Stimulated activated naive B cell treated with anti-CD40 and anti-IgM and Interleukin-4, amounts not matched to agents 10 μg/mL and 1 μg/mL and 100 μg/mL, for 72 hours (primary cell): ENCODE measurements at places on chromosomes 6 and 20.

- no peaks in the 10 kb centered on the region for H3K36me3 ChIP-seq
- DNase-seq, result peak; percentile 65
- peaks cover 21% of the 10 kb centered on the region for H3K4me1 ChIP-seq
- H3K4me3 ChIP-seq, result no peak overlapping the region
These were observed 138.3 kb upstream of the CDYL start for GRCh38 chr6:4637691-4638433.

DNA sequence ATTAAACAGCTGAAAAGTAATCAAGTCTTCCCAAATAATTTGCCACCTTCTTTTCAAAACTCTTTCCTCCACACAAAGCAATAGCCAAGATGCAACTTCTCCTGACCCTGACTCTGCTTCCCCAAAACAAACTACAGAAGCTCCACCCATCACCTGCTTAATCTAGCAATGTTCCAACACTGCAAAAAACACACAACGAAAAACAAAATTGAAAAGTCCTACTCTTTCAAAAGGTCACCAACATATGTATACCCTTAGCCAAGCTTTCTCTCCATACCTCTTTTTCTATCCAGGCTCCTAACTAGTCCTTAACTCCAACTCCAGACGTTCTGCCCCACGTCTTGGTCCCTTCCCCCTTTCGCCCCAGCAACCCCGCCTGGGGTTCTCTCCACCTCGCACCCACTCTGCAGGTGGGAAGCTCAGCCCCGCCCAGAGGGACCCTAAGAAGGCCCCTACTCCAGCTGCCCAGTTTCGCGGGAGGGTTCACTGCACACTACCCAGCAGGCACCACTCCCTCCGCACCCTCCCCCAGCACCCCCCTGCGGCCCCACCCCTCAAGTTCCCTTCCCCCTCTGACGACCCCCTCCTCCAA lies 717 bp downstream of the CSNK2A1 start:
- H3K4me3 ChIP-seq, result peak overlapping the region; percentile 87
- peaks cover 4% of the 10 kb centered on the region for H3K27me3 ChIP-seq
- peak; percentile 4 for DNase-seq

GRCh38 chr20:16709017-16709416 lies 20.8 kb upstream of the SNRPB2 start:
- H3K27ac ChIP-seq, result no peak overlapping the region
- DNase-seq, result no peak
- peaks cover 15% of the 10 kb centered on the region for H3K4me1 ChIP-seq
- H3K36me3 ChIP-seq, result peaks cover 11% of the 10 kb centered on the region
- no peak overlapping the region for H3K4me3 ChIP-seq
- peaks cover 24% of the 10 kb centered on the region for H3K27me3 ChIP-seq

GRCh38 chr6:13194852-13195251 lies 133.5 kb downstream of the TBC1D7 start:
- H3K4me1 ChIP-seq, result peaks cover 18% of the 10 kb centered on the region
- H3K27me3 ChIP-seq, result no peaks in the 10 kb centered on the region
- peak; percentile 50 for DNase-seq
- no peaks in the 10 kb centered on the region for H3K36me3 ChIP-seq
- H3K27ac ChIP-seq, result no peak overlapping the region

DNA sequence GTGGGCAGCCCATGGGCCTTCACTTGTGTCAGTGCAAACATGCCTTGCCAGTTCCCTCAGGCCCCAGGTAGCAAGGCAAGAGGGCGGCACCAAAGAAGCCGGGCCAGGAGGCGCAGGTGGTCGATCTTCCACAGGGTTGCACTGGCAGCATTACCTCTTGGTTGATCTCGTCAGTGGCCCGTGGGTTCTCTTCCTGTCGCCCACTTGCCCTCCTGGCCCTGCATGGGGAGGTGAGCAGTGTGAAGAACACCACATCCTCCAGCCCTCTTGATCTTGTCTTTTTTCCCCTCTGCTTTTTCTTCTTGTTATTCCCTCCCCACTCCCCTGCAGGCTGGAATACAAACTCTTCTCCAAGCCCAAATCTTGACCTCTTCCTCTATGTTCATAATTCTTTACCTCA lies 3.0 kb upstream of the CST11 start:
- no peaks in the 10 kb centered on the region for H3K4me1 ChIP-seq
- no peaks in the 10 kb centered on the region for H3K27me3 ChIP-seq
- no peak overlapping the region for H3K27ac ChIP-seq
- H3K36me3 ChIP-seq, result no peaks in the 10 kb centered on the region
- H3K4me3 ChIP-seq, result no peak overlapping the region

- no peak overlapping the region for H3K4me3 ChIP-seq
- no peak overlapping the region for H3K27ac ChIP-seq
- no peaks in the 10 kb centered on the region for H3K27me3 ChIP-seq
- DNase-seq, result no peak
These were observed 175.9 kb upstream of the CITED2 start for GRCh38 chr6:139550361-139550760.

- no peak overlapping the region for H3K27ac ChIP-seq
- peaks cover 31% of the 10 kb centered on the region for H3K27me3 ChIP-seq
- H3K4me3 ChIP-seq, result no peak overlapping the region
- H3K4me1 ChIP-seq, result peaks cover 3% of the 10 kb centered on the region
- no peak for DNase-seq
These were observed 22.0 kb upstream of the ABCC10 start for GRCh38 chr6:43405354-43405753.

- peaks cover 5% of the 10 kb centered on the region for H3K4me1 ChIP-seq
- H3K4me3 ChIP-seq, result no peak overlapping the region
- no peaks in the 10 kb centered on the region for H3K27me3 ChIP-seq
- no peak overlapping the region for H3K27ac ChIP-seq
- no peaks in the 10 kb centered on the region for H3K36me3 ChIP-seq
- DNase-seq, result no peak
These were observed 30.0 kb upstream of the FBXL4 start for GRCh38 chr6:98977671-98978292.

GRCh38 chr6:35386989-35387388 lies 44.6 kb downstream of the PPARD start:
- no peak for DNase-seq
- no peak overlapping the region for H3K4me3 ChIP-seq
- H3K36me3 ChIP-seq, result peaks cover 23% of the 10 kb centered on the region
- H3K4me1 ChIP-seq, result peaks cover 17% of the 10 kb centered on the region

DNA sequence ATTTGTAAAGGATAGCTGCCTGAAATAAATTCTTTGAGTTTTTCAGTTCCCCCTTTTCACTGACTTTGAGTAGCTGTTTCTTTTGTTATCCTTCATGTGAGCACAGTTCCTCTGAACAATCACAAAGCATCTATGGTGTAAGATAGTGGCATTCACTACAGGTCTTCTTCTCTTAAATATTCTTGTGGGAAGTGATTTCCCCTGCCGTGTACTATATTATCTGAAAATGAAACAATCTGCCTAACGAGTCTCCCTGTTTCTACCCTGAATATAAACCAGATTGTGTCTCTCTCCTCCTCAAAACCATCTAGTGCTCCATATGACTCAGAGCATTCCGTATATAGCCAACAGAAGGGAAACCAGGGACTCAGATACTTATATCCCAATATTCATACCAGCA lies 380.1 kb upstream of the SOX4 start:
- peak overlapping the region; percentile 6 for H3K27ac ChIP-seq
- H3K36me3 ChIP-seq, result peaks cover 29% of the 10 kb centered on the region
- H3K27me3 ChIP-seq, result no peaks in the 10 kb centered on the region
- H3K4me1 ChIP-seq, result peaks cover 54% of the 10 kb centered on the region
- H3K4me3 ChIP-seq, result peak overlapping the region; percentile 33

DNA sequence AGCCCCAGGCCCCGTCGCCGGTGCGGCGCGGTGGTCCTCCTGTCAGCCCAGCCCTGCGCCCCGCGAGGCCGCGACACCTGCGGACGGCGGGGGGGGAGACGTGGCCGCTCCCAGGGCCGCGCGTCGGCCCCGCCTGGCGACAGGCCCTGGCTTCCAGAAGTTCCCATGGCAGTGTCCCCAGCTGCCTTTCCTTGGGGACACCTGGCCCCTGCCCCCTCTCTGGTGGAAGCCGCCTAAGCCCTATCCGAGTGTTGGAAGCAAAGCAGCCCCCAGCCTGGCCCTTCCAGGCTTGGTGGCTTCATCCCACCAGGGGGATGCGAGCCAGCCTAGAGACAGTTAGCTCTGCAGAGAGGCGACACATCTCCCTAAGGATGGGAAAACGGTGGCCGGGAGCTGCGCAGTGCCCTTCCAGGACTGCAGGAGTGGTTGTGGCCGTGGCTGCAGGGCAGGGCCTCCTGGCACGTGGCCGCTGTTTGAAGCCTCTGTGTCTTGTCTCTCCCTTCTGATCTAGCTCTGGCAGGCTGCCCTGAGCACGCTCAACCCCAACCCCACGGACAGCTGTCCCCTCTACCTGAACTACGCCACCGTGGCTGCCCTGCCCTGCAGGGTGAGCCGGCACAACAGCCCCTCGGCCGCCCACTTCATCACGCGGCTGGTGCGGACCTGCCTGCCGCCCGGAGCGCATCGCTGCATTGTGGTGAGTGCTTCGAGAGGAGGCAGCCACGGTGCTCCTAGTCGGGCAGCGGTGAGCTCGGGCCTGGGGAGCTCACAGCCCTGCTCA lies 816 bp downstream of the NPEPL1 start:
- H3K27ac ChIP-seq, result peak overlapping the region; percentile 57
- H3K36me3 ChIP-seq, result peaks cover 20% of the 10 kb centered on the region
- no peak for DNase-seq
- H3K27me3 ChIP-seq, result no peaks in the 10 kb centered on the region
- H3K4me3 ChIP-seq, result peak overlapping the region; percentile 79

- peak overlapping the region; percentile 20 for H3K27ac ChIP-seq
- H3K4me3 ChIP-seq, result peak overlapping the region; percentile 47
- DNase-seq, result no peak
- H3K4me1 ChIP-seq, result peaks cover 15% of the 10 kb centered on the region
These were observed 385.5 kb downstream of the HDGFL1 start for GRCh38 chr6:22954749-22955385.

- no peak overlapping the region for H3K27ac ChIP-seq
- no peaks in the 10 kb centered on the region for H3K27me3 ChIP-seq
- no peak overlapping the region for H3K4me3 ChIP-seq
- H3K4me1 ChIP-seq, result peaks cover 59% of the 10 kb centered on the region
- peaks cover 2% of the 10 kb centered on the region for H3K36me3 ChIP-seq
These were observed 14.9 kb downstream of the NT5E start for GRCh38 chr6:85464722-85465150.

DNA sequence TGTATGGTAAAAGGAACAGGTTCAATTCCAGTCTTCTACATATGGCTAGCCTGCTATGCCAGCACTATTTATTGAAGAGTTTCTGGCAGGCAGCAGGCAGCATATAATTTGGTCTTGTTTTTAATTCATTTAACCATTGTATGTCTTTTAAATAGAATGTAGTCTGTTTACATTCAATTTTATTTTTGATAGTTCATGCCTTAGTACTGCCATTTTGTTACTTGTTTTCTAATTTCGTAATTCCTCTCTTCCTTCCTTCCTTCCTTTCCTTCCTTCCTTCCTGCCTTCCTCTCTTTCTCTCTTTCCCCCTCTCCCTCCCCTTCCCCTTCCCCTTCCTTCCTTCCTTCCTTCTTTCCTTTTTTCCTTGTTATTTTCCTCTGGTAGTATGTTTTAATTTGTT lies 17.6 kb upstream of the OR2J2 start:
- H3K27me3 ChIP-seq, result peaks cover 14% of the 10 kb centered on the region
- H3K27ac ChIP-seq, result no peak overlapping the region
- no peak for DNase-seq
- H3K4me1 ChIP-seq, result no peaks in the 10 kb centered on the region

- no peaks in the 10 kb centered on the region for H3K36me3 ChIP-seq
- H3K4me1 ChIP-seq, result no peaks in the 10 kb centered on the region
- no peak overlapping the region for H3K4me3 ChIP-seq
- no peaks in the 10 kb centered on the region for H3K27me3 ChIP-seq
- DNase-seq, result no peak
- H3K27ac ChIP-seq, result no peak overlapping the region
These were observed 322.5 kb downstream of the HAO1 start for GRCh38 chr20:7617797-7618196.

GRCh38 chr20:35285806-35286076 lies 1.2 kb upstream of the EIF6 start:
- no peak for DNase-seq
- peak overlapping the region; percentile 87 for H3K4me3 ChIP-seq
- H3K27me3 ChIP-seq, result no peaks in the 10 kb centered on the region
- H3K27ac ChIP-seq, result peak overlapping the region; percentile 11

DNA sequence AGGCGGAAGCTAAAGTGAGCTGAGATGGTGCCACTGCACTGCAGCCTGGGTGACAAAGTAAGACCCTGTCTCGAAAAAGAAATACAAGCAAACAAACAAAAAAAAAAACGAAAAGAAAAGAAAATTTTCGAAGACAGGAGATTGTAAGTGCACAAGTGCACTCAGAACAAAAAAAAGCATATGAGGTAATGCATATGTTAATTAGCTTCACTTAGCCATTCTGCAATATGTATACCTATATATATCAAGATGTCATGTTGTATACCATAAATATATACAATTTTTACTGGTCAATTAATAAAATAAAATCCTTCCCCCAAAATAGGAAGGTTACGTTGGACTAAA lies 127.5 kb downstream of the RIN2 start:
- H3K27ac ChIP-seq, result no peak overlapping the region
- H3K27me3 ChIP-seq, result peaks cover 19% of the 10 kb centered on the region
- no peaks in the 10 kb centered on the region for H3K36me3 ChIP-seq
- peaks cover 11% of the 10 kb centered on the region for H3K4me1 ChIP-seq

DNA sequence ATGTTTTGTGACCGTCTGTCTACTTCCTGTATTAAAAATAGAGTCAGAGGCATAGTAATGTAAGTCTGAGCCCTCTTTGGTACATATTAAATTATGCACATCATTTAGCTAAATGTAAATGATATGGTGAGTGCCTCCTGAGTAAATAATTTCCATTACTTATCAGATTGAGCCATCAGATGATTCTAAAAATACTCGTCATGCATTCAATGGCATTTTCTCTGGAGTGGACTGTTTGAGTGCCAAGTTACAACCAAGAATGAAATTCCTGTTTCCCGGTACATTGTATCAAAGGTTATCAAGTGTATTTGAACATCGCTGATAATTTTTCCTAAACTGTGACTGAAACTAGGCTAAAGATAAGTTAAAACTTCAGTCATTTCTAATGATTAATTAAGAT lies 81.0 kb downstream of the AKAP7 start:
- H3K27me3 ChIP-seq, result no peaks in the 10 kb centered on the region
- H3K4me1 ChIP-seq, result peaks cover 4% of the 10 kb centered on the region
- DNase-seq, result no peak
- peaks cover 9% of the 10 kb centered on the region for H3K36me3 ChIP-seq

DNA sequence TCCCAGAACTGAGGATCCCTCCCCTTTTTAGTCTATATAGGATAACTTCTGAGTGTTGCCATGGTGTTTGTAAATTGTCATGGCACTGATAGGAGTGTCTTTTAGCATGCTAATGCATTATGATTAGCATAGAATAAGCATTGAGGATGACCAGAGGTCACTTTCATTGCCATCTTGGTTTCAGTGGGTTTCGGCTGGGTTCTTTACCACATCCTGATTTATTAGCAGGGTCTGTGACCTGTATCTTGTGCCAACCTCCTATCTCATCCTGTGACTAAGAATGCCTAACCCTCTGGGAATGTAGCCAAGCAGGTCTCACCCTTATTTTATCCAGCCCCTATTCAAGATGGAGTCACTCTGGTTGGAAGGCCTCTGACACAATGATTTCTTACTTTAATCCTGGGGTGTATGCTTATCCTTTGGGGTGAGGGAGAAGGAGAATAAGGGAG lies 19.6 kb downstream of the WFDC2 start:
- no peaks in the 10 kb centered on the region for H3K4me1 ChIP-seq
- H3K27me3 ChIP-seq, result peaks cover 31% of the 10 kb centered on the region
- H3K36me3 ChIP-seq, result no peaks in the 10 kb centered on the region
- H3K27ac ChIP-seq, result no peak overlapping the region
